Stimulated activated CD4-positive, alpha-beta T cell treated with anti-CD3 and anti-CD28 coated beads, Interleukin-1b, Interleukin-23, amount 100 ng/mL, for 1 hour (primary cell): ENCODE measurements at places on chromosomes 1 and 21.

DNA sequence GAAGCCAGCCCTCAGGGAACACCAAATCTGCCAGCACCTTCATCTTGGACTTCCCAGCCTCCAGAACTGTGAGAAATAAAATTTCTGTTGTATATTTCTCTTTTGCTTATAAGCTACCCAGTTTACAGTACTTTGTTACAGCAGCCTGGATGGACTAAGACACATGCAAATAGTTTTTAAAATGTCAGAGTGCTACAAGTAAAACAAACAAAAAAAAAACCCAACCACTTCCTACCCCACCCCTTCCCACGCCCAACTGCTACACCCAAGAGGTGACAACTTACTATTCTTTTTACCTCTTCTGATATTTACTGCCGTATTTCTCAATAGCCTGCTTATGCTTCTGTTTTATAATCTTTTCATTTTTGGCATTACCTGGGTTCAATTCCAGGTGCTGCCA is 8.6 kb upstream of the SPSB1 start:
- no peak for DNase-seq

GRCh38 chr1:68230484-68230802 is 1.9 kb downstream of the WLS start:
- no peak for DNase-seq

DNA sequence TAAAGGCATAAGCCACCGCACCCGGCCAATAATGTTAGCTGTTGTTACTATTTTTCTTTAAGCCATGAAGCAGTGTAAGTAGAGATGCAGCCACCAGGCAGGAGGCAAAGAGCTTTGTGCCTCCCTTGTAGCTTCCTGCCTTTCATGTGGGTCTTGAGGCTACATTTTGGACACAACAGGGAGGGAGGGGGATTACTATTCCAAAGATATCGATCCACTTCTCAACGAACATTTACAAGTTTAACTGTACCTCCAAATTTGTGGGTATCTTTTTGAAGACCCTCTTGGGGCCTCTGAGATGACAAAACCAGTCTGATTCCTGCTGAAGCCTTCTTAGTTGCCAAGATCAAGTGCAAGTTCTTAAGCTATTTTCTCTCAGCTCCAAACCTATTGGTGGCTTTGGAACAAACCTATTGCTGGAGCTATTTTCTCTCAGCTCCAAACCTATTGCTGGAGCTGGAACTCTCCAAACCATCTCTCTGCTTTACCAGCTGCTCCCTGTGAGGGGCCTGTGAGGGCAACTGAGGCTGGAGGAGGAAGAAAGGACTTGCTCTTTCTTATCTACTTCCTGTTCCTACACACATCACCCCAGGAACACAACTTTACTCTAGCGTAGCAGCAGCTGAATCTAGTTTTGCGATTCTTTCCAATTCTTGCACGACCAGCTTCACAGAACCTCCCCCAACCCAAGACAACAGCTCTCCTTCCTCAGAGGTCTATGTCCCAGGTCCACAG is 16.1 kb upstream of the RCAN3 start:
- no peak for DNase-seq

DNA sequence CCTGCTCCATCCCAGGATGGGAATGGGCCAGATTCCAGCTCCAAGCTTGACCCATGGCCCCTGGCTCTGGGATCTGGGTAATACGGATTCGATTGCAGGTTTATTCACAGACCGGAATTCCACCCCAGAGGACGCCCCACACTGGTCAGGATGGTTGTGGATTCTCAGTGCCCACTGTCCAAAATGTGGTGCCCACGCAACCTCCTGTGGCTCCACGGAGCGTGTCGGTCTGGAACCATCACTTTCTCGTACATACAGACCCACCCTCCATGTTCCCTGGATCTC is 31.6 kb downstream of the KRTAP10-1 start:
- DNase-seq, result no peak

DNA sequence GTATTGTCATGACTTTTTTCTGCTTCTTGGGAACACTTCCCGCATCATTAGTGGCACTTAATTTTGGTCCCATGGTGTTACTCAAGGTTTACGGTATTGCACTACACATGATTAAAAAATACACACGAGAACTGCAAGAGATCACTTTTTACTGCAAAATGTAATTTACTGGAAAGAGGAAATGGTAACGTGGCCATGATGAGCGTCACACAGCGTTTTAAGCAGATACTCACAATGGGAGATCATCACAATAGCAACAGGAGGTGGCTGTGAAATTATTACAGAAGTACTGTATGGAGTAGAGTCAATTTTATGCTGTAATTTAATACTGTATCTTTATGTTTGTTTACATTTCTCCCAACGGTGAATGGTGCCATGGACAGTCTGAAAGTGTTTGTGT is 1510.3 kb downstream of the AMY1C start:
- no peak for DNase-seq

DNA sequence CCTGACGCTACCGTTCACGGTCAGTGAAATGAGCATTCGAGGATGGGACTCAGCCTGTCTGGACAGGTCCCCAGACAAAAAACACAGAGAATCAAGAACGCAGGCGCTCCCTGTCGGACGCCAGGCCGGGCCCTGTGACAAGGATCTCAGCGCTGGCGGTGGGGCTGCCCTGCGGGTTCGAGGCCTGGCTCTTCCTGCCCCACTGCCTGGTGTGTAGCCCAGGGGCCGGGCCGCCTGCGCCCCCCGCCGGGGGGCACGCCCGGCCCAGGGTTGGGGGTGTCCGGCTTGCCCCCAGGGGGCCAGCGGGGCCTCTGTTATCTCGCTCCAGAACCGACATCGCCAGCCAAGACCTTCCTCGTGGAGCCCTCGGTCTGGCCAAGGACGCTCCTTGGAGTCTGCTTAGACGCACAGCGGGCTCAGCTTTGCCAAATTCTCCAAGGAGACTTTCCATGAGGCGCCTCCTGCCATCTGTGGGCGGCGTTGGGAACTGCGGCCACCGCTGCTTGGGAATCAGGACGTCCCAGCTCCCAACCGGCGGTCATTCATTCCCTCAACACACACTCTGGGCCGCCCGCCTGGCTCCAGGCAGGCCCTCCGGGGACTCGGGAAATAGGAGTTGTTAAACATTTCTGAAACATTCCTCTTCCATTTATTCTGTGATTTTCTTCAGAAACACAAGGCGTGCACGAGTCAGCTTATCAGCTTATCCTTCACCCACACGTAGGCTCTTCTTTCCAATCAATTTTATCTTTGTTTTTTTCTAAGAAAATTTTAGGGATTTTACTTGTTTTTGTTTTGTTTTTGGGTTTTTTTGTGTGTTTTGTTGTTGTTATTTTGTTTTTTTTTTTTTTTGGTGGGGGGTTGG is 11.3 kb upstream of the RIPK4 start:
- DNase-seq, result no peak

GRCh38 chr21:34795548-34796180 is 126.9 kb downstream of the CLIC6 start:
- DNase-seq, result no peak

DNA sequence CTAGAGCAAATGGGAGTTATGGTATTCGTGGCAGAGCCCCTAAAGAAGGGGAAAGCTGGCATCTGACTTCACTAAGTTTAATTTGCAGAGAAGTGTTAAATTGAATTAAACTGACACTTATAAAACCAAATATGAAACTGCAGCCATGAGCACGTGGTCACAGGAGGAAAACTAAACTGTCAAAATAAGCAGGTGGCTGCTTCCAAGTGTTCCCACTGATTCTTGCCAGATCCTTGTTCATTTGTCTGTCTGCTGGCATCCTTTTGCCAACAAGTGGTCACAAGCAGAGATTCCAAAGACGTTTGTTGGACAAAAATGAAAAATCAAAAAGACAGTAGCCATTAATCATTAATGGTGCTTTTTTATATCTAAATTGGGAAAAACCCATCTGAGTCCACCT is 6.5 kb upstream of the CELA2B start:
- no peak for DNase-seq

- DNase-seq, result no peak
Measured at GRCh38 chr1:56095696-56096665, 483.4 kb downstream of the PLPP3 start.

- no peak for DNase-seq
Measured at GRCh38 chr1:184069675-184070074, 18.1 kb downstream of the TSEN15 start.

DNA sequence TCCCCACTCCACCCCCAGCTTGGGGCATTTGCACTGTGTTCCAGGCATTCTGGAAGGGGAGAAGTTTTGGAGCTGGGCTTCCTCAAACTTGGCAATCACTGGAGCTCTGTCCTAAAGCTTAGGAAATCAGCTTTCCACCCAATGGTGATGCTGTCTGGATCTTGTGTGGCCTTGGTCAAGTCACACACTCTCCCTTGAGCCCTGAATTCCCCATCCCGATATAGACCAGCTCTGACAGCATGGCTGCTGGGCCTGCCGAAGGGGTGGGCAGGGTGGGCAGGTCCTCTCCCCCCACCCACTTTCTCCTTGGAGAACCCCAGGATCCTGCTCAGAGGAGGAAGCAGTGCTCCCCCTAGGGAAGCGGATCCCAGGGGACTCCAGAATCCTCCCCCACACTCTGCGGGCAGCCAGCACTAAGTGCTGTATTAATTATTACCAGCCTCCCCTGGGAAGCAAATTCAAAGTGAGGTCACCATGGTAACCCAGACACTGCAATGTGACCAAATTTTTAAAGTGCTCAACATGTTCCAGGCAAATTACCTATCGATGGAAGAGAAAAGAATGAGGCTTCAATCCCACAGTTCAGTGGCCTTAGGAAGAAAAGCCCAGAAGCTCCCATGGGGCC is 21.3 kb upstream of the LDLRAP1 start:
- DNase-seq, result no peak

DNA sequence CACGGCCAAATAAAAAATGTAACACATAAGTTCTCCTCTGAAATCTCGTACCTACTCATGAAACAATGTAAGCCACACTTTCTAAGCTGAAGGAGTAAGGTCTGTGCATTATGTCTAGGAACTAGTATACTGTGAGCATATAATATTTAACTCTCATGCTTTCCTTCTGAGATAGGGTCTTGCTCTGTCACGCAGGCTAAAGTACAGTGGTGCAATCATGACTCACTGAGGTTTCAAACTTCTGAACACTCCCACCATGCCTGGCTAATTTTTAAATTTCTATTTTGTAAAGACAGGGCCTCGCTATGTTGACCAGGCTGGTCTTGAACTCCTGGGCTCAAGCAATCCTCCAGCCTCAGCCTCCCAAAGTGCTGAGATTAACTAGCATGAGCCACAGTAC is 71.3 kb downstream of the AHCTF1 start:
- no peak for DNase-seq

DNA sequence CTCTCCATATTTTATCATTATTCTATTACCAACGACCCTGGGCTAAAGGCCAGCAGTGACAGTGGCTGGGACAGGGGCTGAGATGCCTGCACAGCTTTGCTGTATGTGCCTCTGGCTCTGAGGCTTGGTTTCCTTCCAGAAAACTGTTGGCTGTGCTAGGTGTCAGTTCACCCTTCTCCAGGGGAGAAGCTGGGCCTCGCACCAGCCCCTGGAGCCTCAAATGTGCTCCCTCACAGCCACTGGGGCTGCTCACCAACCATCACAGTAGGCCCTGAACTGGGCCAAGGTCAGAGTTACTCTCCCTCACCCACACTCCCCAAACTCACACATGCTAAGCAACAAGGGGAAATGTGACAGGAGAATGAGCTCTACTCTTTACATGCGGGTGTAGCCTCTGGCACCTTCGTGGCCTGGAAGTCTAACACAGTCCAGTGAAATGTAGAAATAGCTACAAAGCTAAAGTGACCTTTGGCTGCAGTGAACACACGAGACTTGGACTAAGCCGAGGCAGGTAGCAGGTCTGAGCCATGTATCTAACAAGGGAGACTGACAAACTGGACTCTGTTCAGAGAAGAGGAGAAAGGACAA is 4.7 kb upstream of the CD160 start:
- no peak for DNase-seq

- no peak for DNase-seq
Measured at GRCh38 chr1:201039418-201039817, 15.9 kb upstream of the KIF21B start.

- no peak for DNase-seq
Measured at GRCh38 chr1:215543806-215544205, 23.3 kb upstream of the KCTD3 start.

GRCh38 chr1:45510036-45510971 is 10.2 kb downstream of the MMACHC start:
- no peak for DNase-seq

DNA sequence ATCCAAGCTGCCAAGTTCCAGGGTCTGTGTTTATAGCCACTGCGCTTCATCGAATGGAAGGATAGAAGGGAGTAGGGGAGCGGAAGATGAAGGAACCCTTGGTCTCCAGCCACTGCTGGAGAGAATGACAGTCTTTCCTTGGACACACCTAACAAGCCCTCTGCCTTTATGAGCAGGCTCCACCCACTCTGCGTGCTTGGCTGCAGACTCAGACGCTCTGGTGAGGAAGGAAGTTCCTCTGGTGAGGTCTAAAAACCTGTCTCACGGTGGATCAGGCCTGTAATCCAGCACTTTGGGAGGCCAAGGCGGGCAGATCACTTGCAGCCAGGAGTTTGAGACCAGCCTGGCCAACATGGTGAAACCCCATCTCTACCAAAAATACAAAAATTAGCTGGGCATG is 55.4 kb downstream of the MATN1 start:
- DNase-seq, result no peak

- no peak for DNase-seq
Measured at GRCh38 chr1:60229821-60230220, 156.3 kb upstream of the C1orf87 start.

GRCh38 chr1:224132901-224133300 is 19.0 kb downstream of the FBXO28 start:
- no peak for DNase-seq

DNA sequence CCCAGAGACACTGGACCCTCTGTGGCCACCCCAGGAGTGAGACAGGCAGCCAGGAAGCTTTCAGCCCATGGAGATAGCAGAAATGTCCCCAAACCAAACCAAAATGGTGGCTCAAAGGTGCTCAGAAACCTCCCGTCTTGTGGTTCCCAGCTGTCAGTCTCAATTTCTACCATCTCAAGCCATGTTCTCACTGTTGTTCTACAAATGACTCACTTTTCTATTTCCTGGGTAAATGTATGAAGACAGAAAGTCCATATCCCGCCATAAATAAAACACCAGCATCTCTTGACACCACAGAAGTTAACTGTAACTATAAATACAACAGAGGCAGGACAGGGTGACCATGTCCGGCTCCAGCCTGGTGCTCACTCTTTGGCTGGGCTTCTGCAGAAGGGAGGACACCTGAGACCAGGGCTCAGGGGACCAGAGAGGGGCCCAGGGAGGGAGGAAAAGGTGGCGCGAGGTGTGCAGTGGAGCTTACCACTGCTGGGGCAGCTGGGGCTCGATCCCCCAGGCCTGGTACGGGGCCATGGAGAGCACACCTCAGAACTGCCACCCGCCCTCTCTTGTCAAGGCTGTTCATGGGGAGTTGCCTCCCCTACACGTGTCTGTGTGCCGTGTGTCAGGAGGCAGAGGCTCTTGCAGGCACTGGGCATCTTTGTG is 43.6 kb downstream of the EPHB2 start:
- DNase-seq, result no peak

GRCh38 chr1:235931171-235931738 is 64.5 kb upstream of the LYST start:
- no peak for DNase-seq
